ENCODE measurements at places on chromosomes 6 and 20.

DNA sequence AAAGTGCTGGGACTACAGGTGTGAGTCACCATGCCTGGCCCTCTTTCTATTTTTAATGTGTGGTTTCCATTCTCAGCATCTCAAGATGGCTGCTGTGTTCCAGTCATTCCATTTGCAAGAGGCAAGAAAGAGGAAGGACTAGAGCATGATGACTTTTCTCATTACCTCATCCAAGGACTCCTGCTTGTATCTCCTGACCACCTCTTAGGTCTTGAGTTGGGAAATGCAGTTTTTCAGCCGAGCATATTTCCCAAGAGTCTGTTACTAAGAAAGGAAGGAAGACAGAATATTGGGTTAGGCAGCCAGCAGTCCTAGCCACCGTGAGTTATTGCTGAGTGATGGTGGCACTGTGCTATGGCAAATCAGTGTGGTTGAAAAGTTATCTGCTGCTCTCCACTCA lies 108.4 kb upstream of the INSM1 start:
- no peak for DNase-seq

DNA sequence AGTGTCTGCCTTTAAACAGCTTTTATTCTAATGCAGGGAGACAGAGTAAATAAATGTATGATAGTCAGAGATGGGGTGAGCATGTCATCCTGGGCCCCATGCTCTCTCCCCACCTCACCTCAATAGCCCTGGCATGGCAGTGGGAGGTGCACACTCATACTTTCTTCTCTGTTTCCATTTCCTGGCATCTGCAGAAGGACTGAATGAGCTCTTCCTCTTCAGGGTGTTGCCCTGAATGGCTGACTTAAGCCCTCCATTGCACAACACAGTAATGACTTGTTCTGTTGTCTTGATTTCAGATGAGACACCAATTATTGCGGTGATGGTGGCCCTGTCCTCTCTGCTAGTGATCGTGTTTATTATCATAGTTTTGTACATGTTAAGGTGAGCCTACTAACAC lies 57.0 kb upstream of the GNRH2 start:
- no peak for DNase-seq

GRCh38 chr6:148713921-148714320 lies 32.9 kb upstream of the UST start:
- DNase-seq = no peak

DNA sequence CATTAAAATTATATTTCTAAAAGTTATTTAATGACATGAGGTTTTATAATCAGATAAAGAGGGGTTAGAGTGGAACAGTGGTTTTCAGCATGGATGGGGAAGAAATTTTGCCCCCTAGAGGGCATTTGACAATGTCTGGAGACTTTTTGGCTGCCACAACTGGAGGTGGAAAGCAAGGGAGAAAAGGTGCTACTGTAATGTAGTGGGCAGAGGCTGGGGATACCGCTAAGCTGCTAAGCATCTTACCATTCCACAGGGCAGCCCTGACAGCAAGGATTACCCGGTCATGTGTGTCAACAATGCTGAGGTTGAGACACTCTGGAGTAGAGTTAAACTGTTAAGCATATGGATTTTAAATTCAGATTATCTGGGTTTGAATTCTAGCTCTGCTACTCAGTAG lies 52.9 kb upstream of the FABP7 start:
- DNase-seq = no peak

DNA sequence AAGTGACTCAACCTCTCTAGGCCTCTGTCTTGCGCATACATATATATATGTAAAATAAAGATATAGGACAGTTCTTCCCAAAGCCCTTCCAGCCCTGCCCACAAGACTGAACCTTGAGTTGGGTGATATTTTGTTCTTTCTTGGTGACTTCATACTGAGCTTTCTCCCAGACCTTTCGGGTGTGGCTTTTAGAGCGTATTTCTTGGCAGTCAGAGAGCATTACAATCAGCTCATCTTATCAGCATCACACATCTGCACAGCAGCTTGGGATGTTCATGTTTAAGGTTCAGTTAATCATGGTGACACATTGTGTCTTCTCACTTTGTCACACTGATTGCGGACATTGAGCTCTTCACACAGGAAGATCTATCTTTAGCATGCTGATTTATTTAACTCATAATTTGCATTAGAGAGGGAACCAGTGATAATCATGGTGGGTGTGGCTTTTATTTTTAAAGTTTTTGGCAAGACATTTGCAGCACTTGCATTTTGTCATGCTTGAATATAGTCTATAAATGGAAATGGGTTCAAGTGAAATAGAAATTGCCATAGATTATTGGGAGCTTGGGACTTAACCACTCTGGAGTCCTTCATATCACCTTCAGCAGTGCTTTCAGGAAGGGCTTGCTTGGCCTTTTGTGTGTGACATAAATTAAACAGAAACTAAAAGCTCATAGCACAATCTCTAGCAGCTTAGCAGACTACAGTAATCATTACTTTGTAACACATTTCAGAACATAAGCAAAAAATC lies 8.3 kb downstream of the KIF3B start:
- no peak for DNase-seq

GRCh38 chr6:43216200-43216599 lies 13.1 kb downstream of the DNPH1 start:
- DNase-seq = no peak

DNA sequence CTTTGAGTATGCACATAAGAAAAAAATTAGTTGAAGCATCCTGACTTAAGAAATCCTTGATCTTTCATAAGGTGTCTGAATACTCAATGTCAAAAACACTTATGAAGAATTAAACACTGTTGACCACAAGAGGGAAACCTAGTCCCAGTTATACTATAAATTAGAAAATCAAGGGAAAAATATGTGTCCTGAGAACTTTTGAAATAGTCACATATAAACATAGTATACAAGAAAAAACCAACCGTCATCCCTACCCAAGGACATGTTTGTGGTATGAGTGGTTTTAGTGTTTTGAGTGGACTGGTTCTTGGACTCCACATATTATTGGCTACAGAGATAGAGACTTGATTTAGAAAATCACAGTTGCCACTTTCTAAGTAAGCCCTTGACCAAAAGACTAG lies 7.6 kb upstream of the HLA-DRA start:
- DNase-seq = peak; percentile 66

- DNase-seq = no peak
These were observed 35.8 kb upstream of the LGSN start for GRCh38 chr6:63355632-63356031.

DNA sequence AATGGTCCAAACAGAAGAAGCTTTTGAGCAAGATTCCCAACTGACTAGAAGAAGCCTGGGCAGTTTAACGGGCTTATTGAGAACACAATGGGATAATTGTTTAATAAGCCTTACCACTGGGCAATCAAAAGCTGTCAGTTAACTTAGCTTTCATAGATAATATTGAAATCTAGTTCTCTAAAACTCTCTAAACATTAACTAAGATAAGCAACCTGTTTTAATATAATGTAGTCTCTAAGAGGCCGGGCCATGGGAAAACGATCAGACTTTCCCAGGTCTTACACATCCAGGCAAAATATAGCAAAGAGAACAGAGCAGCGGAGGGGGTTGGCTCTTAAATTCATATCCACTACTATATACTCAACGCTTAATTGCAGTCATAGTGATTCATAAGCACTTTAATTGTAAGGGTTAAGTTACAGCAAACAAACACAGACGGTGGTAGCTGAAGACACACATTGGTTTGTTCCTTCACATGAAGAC lies 128.0 kb upstream of the FAM83B start:
- DNase-seq = no peak

- DNase-seq = no peak
These were observed 27.9 kb downstream of the FIG4 start for GRCh38 chr6:109718991-109719390.

- no peak for DNase-seq
These were observed 3.0 kb downstream of the OGFR start for GRCh38 chr20:62807444-62808210.

GRCh38 chr6:26141378-26141904 lies 54.2 kb downstream of the HFE start:
- no peak for DNase-seq

- DNase-seq = no peak
These were observed 78.5 kb upstream of the NUP153 start for GRCh38 chr6:17785094-17785787.

GRCh38 chr6:147664092-147664491 lies 155.6 kb downstream of the SAMD5 start:
- DNase-seq = no peak

- no peak for DNase-seq
These were observed 4.9 kb upstream of the AAR2 start for GRCh38 chr20:36231331-36231730.

GRCh38 chr20:61161726-61162390 lies 90.2 kb upstream of the CDH4 start:
- no peak for DNase-seq

DNA sequence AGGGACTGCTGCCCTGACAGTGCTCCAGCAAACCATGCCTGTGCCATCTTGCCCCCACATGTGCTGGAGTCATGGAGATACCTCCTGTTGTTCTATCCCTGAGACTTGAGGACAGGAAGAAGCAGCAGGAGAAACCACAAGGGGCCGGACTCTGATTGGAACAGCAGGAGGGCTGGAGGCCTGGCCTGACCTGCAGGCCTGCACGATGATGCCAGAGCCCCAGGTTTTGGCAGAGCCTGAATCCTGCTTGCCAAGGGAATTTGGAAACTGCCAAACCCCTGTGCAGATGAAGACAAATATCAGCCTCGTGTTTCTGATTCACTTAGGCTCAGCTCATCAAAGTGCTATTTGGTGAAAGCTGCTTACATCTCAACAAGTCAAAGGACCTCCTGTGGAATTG lies 177.6 kb downstream of the MAFB start:
- DNase-seq = no peak

DNA sequence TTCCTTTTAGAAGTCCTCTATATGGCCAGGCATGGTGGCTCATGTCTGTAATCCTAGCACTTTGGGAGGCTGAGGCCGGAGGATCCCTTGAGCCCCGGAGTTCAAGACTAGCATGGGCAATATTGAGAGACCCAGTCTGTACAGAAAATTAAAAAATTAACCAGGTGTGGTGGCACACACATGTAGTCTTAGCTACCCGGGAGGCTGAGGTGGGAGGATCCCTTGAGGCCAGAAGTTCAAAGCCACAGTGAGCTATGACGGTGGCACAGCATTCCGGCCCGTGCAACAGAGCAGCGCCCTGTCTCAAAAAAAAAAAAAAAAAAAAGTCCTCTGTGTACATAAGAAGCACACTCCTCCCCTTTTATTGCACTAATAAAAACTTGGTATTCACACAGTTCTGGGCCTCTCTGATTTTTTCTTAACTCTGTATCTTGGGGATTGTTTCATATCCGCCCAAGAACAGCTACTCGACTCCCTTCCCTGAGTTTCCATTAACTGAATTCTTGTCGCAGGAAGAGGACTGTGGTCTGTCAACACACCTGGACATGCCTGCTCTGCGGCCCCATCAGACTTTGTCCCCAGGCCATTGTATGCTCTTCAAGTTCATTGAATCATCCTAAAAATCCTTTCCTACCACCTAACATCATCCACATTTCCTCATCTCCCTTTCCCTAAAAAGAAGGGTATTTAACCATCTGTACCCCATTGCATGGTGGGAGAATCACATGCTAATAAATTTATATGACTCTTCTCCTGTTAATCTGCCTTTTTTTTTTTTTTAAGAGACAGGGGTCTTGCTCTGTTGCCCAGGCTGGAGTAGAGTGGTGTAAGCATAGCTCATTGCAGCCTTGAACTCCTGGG lies 25.9 kb upstream of the PPP1R3G start:
- no peak for DNase-seq

DNA sequence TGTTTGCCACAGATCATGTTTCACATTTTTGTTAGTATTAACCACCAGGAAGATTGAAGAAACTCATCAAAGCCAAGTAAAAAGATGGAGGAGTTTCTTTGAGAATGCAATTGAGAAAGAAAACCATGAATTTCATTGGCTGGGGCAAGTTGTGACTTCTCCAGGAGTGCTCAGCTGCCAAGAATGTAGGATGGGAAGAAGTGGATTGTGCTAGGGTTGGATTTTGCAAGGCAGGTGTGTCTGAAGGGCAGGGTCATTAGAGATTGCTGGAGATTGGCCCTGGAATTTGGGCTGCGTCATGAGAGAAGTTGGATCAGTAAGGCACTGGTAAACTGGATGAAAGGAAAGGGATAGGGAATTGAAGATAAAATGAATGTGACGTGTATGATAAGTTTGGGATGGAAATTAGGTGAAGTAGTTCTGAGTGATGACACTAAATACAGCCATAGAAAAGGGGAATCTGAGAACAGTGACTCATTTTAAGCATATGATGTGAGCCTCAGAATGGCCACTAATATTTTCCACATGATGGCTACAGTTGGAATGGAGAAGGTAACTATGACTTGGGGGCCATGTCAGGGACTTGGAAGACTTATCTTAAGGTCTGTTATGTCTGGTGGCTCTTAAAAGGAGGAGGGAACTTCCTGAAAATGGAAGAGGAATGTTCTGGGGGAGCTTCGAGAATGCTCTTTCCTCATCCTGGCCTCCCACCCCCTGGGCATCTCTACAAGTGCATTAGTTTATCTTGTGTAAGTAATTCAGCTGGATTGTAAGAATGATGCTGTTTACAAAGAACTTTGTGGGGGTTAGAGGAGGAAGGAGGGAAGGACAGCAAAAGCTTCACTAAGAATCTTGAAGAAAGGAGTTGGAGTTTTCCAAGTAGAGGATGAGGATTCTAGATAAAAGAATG lies 27.8 kb upstream of the ERVFRD-1 start:
- peak; percentile 25 for DNase-seq

GRCh38 chr6:2651536-2651935 lies 99.2 kb downstream of the MYLK4 start:
- DNase-seq = no peak

Measured in CD4-positive, alpha-beta T cell (primary cell).